SHP77 (cell line): ENCODE measurements at places on chromosomes 2 and 18.

DNA sequence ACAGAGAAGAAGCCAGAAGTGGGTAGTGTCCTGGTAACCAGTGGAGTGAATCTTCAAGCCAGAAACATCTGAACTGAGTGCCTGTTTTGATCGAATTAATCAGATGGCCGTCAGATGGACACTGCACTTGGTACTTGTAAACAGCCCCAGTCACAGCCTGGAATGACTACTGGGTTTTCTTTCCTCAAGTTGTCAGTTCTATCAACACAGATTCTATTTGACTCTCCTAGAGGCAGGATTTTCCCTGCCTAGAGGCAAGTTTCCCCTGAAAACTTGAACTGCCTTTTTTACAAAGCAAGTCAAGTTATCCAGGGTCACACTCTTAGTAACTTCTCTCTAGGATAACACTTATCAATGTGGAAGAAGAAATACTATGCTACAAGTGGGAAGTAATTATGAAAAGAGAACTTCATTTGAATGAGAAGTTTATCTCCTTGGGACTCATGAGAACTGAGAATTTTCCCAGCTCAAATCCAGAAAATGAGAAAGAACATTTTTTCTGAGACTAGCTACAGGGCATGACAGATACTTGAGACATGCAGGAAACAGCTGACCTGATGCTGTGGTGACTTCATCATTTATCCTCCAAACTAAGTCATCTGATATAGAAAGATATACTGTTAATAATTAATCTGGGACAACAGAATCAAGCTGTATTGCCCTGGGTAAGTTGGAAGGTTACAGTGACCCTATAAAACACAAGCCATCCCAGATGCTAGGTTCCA, 36.0 kb downstream of the SULT1C2 start:
- DNase-seq, result no peak

DNA sequence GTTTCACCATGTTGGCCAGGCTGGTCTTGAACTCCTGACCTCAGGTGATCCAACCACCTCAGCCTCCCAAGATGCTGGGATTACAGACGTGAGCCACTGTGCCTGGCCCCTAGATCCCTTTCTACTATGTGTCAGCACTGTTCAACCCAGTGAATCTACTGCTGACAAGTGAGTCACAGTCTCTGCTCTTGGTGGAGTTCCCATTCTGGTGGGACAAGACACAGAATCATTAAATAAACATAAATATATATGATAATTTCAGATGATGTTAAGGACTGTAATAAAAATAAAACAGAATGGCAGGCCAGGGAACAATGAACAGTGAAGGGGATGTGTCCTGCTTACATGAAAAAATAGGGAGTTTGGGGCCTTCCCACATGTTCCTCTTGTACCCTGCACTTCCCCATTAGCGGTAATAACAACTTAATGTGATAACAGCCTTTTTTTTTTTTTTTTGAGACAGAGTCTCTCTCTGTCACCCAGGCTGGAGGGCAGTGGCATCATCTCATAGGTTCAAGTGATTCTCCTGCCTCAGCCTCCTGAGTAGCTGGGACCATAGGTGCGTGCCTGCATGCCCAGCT, 112.2 kb downstream of the CPO start:
- DNase-seq, result no peak

DNA sequence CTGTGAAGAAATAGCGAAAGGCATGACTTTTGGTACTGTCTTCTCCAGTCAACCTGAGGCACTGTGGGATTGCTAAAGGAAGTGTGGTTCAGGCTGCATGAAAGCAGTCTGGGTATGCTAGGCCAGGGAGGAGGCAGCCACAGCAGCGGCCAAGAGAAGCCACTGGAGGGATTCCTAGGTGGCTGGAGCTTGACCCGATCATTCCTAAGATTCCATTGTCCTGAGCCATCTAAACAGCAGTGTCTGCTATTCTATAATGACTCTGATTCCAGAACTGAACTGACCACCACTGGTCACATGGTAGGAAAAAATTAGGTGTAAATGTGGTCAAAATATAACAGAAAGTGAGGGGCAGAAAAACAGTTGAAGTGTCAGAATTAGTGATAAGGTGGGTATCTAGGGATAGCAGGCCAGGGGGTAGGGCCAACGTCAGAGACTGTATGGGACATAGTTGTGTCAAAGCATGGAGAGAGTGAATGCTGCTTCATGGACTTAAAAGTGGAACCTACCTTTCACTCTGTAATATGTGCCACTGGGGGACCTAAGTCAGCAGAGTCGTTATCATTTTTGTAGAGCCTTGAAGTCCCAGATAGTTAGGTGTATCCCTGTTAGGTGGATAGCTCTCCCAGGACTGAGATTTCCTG, 204.6 kb downstream of the CTNNA2 start:
- no peak for DNase-seq

DNA sequence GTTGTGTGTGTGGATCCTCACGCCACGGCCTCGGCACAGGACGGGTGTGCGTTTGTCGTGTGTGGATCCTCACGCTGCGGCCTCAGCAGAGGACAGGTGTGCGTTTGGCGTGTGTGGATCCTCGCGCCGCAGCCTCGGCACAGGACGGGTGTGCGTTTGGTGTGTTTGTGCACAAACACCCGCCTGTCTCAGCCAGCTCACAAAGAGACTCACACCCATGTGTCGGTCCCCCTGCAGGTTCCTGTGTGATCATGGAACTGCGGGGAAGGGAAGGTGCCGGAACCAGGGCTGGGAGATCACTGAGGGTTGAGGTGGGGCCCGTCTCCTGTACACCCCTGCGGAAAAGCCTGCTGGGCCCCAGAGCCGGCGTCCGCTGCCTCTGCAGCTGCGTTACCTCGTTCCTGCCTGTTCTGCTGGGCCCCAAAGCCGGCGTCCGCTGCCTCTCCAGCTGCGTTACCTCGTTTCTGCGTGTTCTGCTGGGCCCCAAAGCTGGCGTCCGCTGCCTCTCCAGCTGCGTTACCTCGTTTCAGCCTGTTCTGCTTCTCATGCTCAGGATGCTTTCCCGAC, 53.6 kb downstream of the CTDP1 start:
- DNase-seq, result no peak

GRCh38 chr2:232795920-232796319, 19.6 kb upstream of the KCNJ13 start:
- DNase-seq, result no peak

- DNase-seq, result no peak
Measured at GRCh38 chr2:157180359-157180758, 77.1 kb upstream of the GALNT5 start.

GRCh38 chr18:49228187-49228586, 232.3 kb downstream of the DYM start:
- DNase-seq, result no peak
